ENCODE measurements at places on chromosomes 7 and 10.

- peak; percentile 47 for DNase-seq
Measured at GRCh38 chr10:31101123-31101522, 69.5 kb upstream of the ZNF438 start.

DNA sequence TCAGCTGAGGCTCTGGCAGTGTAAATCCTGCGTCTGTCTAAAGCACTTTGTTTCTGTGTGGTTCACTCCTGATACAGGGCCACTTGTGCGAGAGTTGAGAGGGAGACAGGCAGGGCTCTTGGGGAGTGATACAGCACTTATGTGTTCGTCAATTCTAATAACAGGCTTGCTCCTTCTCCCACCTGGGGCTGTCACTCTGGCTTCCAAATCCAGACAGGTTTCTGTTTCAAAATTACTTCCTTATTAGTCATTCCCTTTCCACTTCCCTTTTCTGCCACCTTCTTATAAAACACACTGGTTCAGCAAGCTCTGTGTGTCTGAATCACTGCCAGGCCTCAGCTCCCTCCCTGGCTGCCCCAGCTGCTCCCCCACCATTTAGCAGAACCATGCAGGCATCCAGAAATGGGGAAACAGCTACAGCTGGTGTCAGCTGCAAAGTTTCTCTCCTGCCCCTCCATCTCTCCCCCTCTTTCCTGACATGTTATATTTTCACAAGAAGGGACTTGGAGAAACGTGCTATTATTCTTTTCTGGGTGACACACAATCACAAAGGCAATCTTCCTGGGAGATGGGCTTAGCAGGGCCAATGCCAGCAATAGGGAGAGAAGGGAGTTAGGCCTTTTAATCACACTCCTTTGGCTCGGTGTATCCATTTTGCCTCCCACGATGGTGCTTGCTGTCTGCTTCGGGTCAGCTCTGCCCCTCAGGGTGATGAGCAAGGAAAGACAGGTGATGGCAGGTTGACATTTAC is 58.4 kb upstream of the ZNRF2 start:
- DNase-seq, result peak; percentile 98

- DNase-seq, result peak; percentile 82
Measured at GRCh38 chr10:103481974-103482531, 3.0 kb upstream of the CALHM3 start.

- no peak for DNase-seq
Measured at GRCh38 chr7:137017221-137017620, 148.8 kb downstream of the CHRM2 start.

GRCh38 chr7:114414156-114415063 is at the start of gene FOXP2:
Gene FOXP2 (plus strand): TSS chr7:114414815. CDS start chr7:114426512, 11,697 bp downstream.
- DNase-seq, result no peak

DNA sequence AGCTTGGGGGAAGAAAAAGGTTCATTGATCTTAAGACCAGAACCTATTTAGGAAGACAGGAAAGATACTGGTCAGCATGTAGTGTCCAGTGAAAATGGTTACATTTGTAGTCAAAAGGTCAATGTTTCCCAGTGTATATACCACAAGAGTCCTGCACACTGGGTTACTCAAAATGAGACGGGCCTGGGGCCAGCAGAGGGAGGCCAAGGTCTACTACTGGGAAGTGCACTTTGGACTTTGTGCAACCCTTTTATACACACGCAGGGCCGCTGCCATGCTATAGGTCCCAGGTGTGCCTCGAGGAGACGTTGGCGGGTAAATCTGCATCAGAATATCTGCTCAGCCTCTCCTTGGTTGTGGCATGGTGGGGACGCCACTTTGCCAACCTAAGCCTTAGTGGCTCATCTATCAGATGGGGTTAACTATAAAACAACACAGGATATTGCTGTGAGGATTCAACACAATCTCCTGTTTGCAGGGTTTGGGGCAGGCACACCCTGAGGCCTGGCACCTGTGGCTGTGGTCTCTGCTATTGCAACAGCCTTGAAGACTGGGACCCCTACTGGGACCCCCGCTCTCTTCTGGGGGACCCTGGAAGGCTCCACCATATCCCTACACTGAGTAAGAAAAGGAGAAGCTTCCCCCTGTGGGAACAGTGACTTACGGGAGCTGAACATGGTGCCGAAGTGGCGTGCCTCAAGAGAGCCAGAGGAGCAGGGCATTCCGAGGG is 19.7 kb downstream of the CLRN3 start:
- DNase-seq, result no peak

GRCh38 chr10:122149561-122150505 is 121.3 kb upstream of the BTBD16 start:
- DNase-seq, result no peak

Measured in inflammatory macrophage treated with lipopolysaccharide for 4 hours (primary cell).